ENCODE measurements at places on chromosomes 5 and 9. TPM values are rescaled to one million over a fixed set of nuclear protein-coding genes. Genes with fewer than 3 reads are reported as not detected.

The RNF208 gene
- total RNA-seq = 0.19 TPM

The MAMDC4 gene
- total RNA-seq = 4.9 TPM

The TMC1 gene
- total RNA-seq = 2.1 TPM

The SLC6A19 gene
- total RNA-seq = not detected

The ADAMTSL2 gene
- 0.75 TPM for total RNA-seq

The CRAT gene
- total RNA-seq = 22.2 TPM

The PFN3 gene
- not detected for total RNA-seq

The CDH18 gene
- total RNA-seq = under 0.01 TPM

The OR1J2 gene
- total RNA-seq = not detected

The ADAMTS12 gene
- 16.9 TPM for total RNA-seq

The CYLC2 gene
- not detected for total RNA-seq

The RPL35 gene
- 2,756 TPM for total RNA-seq

The CCNI2 gene
- total RNA-seq = not detected

The GBGT1 gene
- 11.2 TPM for total RNA-seq
